ENCODE measurements at places on chromosomes 7 and 10.

DNA sequence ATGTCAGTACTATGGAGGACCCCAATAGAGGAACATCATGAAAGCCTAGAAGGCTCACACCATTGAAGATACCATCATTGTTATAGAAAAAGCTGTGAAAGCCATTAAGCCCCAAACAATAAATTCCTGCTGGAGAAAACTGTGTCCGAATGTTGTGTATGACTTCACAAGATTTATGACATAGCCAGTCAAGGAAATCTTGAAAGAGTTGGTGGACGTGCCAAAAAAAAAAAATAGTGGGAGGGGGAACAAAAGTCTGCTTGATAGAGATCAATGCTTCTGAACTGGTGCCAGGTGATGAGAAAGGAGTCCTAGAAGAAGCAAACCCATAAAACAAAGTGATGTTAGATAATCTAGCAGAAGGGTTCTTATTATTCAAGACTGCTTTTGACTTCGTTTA lies 41.2 kb downstream of the RALA start:
- DNase-seq = no peak

- DNase-seq = no peak
Measured at GRCh38 chr7:155206318-155207020, 91.2 kb upstream of the INSIG1 start.

- no peak for DNase-seq
Measured at GRCh38 chr7:3399858-3400257, 98.8 kb downstream of the SDK1 start.

DNA sequence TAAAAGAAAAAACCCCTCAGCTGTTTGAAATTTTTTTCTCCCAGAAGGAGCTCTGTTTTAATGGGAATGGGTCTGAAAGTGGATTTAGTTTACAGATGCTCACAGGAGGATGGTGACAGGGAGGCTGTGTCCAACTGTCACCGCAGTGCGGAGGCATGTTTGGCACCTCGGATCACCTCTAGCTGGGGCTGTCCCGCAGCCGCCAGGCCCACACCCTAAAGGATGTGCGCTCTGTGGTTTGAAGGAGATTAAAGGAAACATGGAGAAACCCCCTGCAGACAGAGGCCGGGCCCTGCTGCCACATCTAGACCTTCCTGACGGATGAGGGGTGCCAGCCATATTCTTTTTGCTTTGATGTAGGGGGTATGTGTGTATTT lies 160.6 kb downstream of the DNAJB6 start:
- DNase-seq = no peak

DNA sequence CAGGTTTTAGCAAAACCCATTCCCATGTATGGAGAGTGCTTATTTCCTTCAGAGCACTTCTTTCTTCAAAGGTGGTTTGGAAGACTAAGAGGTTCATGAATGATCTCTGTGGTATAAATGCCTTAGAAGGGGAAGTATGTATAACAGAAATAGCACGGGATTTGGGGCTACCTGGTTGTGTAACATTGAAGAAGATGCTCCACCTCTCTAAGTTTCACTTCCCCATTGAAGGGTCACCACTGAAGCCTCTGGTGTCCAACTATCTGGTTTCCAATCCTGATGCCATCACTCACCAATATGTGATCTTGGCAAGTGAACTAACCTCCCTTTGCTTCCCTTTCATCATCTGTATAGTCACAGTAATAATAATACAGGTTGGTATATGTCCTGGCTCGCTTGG lies 37.2 kb downstream of the CYCS start:
- DNase-seq = no peak

GRCh38 chr10:63677001-63677400 lies 155.8 kb downstream of the REEP3 start:
- no peak for DNase-seq

- no peak for DNase-seq
Measured at GRCh38 chr7:24812305-24812945, 55.2 kb upstream of the GSDME start.

DNA sequence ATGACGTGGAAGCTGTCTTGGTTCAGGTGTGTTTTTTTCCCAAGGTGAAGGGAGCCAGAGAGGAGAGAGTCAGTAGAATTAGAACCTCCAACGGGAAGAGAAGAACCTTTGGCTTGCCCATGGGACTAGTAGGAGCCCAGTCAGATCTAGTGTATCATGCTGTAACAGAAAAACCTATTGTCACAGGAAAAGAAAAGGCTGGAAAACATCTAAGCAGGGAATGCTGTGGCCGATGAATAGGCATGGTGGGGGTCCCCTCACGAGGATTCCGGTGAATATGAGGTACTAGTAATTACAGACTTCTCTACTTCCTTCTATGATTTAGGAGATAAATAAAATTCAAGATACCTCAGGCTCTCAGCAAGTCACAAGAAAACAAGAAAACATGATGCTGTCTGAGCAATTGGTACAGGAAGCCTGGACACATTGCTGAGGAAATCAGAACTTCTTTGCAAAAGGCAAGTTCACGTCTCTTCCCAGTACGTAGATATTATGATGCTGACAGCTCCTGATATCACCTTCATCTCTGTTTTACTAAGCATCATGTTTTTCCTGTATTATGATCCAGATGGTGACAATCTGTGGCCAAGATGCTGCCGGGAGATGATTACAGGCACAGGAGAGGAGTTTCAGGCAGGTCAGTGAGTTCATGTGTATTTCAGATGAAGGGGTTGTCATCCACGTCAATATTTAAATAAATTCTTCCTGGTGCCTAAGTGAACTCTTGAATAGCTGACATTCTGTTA lies 54.3 kb upstream of the NPY start:
- DNase-seq = no peak

DNA sequence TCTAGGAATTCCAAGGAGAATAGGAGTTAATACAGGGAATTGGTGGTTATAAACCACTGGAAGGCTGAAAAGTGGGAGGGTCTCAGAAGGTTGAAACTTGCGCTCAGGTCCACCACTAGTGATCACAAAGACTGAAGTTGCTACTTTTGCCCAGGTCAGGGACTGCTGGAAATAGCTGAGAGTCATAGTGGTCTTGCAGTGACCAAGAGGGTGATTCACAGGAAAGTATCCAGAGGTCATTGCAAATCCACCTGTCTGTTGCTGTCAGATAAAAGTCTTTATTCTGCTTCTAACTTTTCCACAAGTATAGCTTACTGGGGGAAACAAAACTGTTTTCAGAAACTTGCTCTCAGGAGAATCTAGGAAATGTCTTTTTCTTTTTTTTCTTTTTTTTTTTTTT lies 211.5 kb upstream of the PRSS1 start:
- no peak for DNase-seq

DNA sequence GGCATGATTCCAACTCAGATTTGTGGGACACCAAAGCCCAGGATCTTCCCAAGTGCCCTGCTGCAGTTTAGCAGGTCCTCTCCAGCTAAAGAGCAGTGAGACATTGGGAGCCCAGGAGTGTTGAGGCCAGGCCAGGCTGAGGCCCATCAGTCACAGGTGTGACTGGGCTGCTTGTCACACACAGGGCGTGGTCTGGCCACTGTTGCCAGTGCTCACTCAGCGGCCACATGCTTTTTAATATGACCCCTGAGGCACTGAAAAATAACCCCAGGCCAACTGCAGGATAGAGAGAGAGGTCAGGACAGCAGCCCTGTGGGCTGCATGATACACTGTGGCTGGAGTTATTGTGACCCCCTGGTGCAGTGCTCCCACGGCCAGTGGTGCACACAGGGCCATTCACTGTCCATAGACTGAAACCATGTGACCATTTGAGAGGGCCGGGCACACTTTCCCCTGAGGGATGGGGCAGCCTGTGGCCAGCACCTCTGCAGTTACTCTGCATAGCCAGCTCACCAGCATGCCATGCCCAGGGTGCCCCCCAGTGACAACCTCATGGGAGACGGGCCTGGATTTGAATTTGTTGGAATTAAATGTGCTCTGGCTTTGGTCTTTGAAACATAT lies 4.2 kb downstream of the GDF2 start:
- DNase-seq = no peak

- no peak for DNase-seq
Measured at GRCh38 chr7:33581236-33581635, 324.1 kb upstream of the BMPER start.

- DNase-seq = no peak
Measured at GRCh38 chr10:74096777-74097176, 53.9 kb downstream of the AP3M1 start.

GRCh38 chr7:69399401-69399800 lies 198.9 kb upstream of the AUTS2 start:
- no peak for DNase-seq

GRCh38 chr7:119197877-119198527 lies 973.5 kb downstream of the ANKRD7 start:
- peak; percentile 48 for DNase-seq

GRCh38 chr10:13969118-13969791 lies 361.5 kb downstream of the FRMD4A start:
- no peak for DNase-seq

DNA sequence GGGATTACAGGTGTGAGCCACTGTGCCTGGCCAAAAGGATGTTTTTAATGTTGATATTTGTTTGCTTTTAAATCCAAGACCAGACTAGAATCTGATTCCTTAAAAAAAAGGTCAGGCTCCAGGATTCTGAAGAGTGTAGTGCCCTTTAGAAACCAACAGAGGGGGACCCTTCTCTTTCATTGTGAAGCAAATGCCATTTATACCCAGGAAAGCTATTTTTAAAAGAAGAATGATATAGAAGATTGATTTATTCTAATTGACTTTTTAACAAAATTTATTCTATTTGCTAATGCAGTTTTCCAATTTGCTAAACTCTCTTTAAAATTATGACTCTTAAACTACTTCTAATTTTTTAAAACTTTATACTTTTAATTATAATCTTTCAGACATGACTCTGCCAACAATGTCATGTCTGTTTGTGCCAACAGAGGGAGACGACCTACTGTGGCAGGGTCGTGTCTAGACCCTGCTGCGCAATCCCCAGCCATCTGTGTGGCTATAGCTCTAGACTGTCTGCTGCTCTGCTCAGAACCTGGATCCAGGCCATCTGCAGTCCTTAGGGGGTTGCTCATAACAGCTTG lies 201.0 kb upstream of the IMMP2L start:
- no peak for DNase-seq

- DNase-seq = no peak
Measured at GRCh38 chr7:88109612-88110011, 110.2 kb downstream of the SRI start.

GRCh38 chr10:22630234-22631174 lies 83.9 kb downstream of the PIP4K2A start:
- no peak for DNase-seq

GRCh38 chr7:5203183-5203537 lies 13.1 kb downstream of the WIPI2 start:
- no peak for DNase-seq

DNA sequence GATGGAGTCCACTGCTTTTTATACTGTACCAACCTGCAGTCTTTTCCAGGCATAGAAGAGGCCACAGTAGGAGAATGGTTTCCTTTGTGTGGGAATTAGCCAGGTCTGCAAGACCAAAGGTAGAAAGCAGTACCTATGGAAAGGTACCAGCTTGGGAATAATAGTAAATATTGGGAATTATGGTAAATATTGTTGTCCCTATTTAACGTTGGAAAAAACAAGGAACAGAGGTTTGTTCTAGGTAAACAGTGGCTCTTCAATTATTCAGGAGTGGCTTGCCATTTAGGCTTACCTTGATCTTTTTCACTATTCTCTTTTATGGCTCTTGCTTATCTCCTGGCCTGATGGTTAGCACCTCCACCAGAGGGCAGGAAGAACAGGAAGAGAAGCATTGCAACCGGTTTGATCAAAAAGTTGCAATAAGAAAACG lies 43.9 kb upstream of the GSAP start:
- no peak for DNase-seq

DNA sequence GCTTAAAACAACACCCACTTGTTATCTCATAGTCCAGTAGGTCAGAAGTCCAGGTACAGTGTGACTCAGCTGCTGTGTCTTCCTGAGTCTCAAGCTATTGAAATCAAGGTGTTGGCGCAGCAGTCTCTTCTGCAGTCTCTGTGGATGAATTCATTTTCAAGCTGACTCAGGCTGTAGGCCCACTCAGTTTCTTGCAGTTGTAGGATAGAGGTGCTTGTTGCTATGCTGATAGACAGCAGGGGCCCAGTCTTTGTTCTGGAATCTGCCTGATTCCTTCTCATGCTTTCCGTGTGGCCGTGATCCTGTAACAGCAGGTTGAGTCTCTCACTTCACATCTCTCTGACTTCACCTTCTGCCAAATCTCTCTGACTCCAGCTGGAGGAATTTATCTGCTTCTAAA lies 400.4 kb upstream of the POM121L12 start:
- no peak for DNase-seq

DNA sequence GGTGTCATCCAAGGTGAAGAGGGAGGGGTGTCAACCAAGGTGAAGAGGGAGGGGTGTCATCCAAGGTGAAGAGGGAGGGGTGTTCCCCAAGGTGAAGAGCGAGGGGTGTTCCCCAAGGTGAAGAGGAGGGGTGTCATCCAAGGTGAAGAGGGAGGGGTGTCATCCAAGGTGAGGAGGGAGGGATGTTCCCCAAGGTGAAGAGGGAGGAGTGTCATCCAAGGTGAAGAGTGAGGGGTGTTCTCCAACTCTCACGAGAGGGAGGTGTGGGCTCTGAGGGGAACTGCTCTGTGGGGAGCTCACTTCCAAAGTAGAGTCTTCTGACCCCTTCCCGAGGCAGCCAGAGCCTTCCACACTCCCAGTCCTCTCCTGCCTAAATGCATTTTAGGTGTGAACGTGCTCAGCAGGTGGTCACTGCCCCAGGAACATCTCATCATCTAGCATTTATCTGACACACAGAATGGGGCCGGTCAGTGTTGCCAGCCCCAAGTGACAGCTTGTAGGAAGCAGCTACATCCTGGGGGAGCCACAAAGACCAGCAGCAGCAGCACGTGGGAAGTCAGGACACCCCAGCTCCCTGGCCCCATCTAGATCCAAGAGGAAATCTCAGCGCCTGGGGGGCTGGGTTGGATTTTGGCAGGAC lies 323.8 kb downstream of the GLRX3 start:
- no peak for DNase-seq

DNA sequence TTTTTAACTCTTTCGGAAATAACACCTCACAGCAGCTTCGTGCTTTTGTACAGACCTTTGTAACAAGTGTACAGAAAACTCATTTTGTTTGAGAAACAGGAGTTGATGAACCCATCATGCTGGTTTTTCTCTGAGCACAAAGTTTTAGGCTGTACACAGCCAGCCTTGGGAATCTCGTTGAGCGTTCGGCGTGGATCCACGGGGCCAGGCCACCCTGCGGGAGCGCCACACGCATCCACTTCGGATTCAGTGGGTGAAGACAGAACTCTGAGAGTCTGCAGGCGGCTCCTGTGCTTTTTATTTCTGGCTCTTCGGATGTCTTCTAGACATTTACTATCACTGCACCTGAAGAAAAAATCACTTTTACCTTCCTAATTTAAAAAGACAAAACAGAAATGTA lies 131.2 kb downstream of the SMURF1 start:
- no peak for DNase-seq

- DNase-seq = no peak
Measured at GRCh38 chr7:44587843-44588711, 6.0 kb upstream of the TMED4 start.

DNA sequence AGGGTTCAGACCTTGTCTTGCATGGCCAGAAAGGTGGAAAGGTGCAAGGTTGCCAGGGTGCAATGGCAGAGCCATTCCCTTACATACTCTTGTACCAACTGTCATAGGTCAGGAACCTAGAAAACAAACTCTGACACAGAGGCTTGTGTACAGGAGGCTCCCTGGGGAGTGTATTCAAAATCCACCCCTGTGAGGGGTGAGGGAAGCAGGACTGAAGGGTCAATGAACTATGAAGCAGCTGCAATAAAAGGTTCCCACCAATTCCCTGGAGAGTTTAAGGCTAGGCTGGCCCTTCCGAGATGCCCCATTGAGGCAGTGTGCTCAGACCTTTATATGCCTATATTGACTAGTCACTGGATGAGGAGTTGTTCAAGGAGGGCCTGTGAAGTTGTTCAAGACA lies 13.9 kb upstream of the CUZD1 start:
- DNase-seq = no peak

- no peak for DNase-seq
Measured at GRCh38 chr7:75850235-75850634, 28.6 kb upstream of the RHBDD2 start.

Data from NCI-H2081 treated with DMSO at 0.1 percent for 48 hours (cell line).